Body of pancreas (tissue), 4 donors: ENCODE measurements at places on chromosomes 4 and X. TPM values are rescaled to one million over a fixed set of nuclear protein-coding genes. Genes with fewer than 3 reads are reported as not detected.

DNA sequence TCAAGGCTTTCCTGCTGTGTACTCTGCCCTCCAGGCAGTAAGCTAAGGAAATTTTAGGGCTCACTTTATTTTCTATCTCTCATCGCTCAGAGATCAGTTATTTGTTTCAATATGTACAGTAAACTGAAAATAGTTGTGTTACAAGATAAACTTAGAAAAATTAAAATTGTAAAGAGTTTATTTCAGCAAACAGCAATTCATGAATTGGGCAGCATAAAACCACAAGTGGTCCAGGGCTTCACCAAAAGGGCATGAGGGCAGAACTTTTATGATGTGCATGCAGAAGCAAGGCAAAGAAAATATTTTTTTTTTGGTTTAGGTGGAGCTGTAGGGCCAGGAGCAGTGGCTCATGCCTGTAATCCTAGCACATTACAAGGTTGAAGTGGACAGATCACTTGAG, 20.1 kb upstream of the MAGEA11 start:
- DNase-seq: no peak

Gene MAOA
- total RNA-seq: 118 TPM

Gene NPY5R
- 0.52 TPM for total RNA-seq

DNA sequence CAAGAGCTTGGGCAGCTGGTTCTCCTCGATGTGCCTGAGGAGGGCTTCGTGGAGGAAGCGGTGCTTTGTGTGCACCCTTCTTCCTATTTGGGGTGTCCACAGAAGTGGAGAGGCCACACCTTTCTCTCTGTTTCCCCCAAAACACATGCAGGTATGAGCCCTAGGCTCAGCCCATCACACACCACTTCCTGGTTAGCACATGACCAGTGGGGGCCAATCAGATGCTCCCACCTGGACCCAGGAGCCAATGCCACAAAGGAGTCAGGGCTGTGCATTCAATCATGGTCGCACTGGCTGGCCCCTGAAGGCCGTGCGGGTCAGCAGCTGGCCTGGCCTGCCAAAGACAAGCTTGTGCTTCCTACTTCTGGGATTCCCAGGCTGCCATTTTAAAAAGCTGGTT, 51.4 kb downstream of the PPP2R2C start:
- no peak for DNase-seq

DNA sequence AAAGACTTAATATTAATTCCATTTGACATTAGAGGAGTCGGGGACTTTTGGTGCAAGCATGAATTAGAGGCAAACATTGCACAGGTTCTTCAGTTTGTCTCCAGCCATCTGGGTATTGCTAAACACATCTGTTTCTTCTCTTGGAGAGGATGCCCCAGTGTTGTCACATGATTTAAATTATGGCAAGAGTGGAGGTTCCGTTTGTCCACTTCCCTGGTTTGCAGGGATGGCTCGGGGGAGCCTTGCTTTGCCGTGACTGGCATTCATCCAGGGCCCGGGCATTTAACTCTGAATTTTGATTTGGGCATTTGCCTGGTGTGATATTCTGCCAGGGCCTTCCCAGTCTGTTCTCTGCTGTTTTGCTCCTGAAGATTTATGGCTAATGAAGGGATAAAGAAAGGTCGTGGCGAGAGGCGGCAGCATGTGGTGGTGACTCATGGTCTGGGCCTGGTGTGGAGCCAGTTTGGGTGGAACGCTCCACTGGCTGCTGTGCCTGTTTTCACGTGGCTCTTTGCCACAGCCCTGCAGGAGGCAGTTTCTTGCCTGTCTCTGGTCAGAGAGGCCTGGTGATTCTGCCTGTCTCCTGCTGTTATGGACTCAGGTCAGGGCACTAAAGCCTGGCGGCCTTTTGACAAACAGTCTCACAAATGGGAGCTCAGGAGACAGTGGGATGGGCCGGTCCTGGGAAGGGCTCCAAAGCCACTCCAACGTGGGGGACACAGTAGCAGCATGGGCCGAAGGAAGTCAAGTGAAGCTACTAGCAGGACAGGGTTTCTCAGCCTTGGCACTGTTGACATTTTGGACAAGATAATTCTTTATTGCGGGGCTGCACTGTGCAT, 99.4 kb upstream of the PGRMC2 start:
- peak; percentile 95 for DNase-seq

- no peak for DNase-seq
Measured at GRCh38 chr4:150583287-150584110, 1.5 kb downstream of the MAB21L2 start.

Gene ASMT
- not detected for total RNA-seq
